ENCODE measurements at places on chromosomes 2 and 18.
A peak's percentile ranks its signal among the peaks of the same experiment; 100 is the strongest.

- DNase-seq: no peak
Measured at GRCh38 chr2:128374711-128375413, 56.2 kb upstream of the HS6ST1 start.

DNA sequence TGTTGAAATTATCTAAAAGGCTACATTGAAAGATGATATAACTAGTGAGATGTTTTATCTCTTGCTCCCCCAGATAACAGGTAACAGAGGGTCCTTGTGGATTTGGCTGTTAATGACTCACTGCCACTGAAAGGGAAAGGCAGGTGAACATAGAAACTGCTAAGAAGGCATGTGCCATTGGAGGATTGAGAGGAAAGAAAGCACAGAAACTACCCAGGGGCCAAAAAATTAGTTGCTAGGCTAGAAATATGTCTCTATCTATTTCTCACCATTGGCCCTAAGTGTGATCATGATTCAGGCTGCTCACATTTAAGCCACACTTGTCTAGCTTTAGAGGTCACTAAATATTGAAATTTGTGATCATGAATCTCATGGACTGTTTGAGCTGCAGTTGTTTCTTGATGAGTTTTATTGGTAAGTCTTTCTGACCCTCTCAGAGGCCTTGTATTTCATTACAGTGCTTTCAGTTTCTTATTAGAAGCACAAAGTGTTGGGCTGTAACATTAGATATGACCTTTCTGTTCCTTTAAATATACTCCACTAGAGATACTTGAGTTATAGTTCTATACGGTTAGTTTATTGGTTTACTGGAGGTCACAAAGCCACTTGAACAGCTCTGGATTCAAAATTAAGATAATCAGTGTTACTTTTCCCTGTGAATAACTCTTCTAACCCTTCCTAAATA, 26.2 kb downstream of the NAB1 start:
- DNase-seq: no peak

DNA sequence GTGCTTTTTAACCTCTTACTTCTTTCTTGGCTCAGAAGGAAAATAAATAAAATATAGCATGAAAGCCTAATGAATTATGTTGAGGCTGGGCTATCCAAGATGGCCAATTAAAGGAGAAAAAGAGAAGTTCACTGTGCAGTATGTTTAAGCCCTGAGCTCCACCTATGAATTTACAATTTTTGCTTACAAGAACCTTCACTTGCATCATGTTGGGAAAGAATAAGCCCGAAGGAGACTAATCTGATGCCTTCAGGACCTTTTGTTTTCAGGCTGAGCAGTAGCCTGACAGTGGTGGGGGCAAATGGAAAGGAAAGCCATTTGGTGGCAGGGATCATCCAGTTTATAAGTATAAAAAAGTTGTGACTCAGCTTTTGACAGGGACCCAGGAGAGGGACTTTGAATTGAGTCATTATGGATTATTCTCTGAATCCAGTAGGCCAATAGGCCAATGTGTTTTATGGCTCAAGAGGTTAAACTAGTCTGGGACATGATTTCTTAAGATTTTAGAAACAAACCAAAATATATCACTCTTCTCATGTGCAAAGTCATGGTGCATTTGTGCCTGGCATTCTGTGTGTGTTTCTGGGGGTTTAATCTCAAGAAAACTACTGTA, 56.9 kb downstream of the E2F6 start:
- no peak for DNase-seq

DNA sequence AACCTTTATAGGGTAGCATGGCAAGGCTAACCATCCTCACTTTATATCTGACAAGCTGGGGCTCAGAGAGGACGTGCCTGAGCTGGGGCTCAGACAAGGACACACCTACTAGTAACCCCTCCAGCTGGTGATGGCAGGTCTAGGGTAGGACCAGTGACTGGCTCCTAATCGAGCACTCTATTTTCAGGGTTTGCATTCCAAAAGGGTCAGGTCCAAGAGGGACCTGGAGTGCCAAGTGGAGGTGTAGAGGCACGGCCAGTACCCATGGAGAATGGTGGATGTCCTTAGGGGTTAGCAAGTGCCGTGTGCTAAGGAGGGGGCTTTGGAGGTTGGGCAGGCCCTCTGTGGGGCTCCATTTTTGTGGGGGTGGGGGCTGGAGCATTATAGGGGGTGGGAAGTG, 1.2 kb upstream of the DES start:
- DNase-seq: no peak

DNA sequence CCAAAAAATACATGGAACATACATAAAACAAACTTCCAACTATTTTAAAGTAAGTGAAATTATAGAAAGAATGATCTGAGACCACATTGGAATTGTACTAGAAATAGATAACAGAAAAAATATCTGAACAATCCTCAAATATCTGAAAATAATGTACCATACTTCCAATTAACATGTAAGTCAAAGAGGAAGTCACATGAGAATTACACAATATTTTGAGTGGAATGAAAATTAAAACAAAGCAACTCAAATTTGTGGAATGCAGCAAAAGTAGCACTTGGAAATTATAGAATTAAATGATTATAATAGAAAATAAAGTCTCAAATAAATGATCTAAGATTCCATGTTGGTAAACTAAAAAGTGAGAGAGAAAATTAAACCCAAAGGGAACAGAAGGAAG, 38.3 kb upstream of the CTIF start:
- no peak for DNase-seq

DNA sequence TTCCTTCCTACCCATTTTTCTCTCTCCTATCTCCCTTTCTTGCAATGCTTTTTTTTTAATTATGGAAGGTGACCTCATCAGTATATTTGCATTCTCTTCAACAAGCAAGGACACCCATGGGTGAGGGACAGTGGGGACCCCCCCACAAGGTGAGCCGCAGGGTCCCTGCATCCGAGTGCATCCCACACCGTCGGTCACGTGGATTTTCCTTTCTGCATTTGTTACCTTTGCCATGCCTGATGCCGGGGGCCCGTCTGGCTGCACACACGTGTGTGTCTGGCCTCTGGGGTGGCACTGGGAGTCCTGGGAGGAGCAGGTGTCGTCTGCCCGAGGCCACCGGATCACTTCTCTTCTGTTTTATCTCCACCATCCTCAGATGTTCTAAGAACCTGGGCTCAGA, 30.1 kb upstream of the SNTG2 start:
- no peak for DNase-seq

DNA sequence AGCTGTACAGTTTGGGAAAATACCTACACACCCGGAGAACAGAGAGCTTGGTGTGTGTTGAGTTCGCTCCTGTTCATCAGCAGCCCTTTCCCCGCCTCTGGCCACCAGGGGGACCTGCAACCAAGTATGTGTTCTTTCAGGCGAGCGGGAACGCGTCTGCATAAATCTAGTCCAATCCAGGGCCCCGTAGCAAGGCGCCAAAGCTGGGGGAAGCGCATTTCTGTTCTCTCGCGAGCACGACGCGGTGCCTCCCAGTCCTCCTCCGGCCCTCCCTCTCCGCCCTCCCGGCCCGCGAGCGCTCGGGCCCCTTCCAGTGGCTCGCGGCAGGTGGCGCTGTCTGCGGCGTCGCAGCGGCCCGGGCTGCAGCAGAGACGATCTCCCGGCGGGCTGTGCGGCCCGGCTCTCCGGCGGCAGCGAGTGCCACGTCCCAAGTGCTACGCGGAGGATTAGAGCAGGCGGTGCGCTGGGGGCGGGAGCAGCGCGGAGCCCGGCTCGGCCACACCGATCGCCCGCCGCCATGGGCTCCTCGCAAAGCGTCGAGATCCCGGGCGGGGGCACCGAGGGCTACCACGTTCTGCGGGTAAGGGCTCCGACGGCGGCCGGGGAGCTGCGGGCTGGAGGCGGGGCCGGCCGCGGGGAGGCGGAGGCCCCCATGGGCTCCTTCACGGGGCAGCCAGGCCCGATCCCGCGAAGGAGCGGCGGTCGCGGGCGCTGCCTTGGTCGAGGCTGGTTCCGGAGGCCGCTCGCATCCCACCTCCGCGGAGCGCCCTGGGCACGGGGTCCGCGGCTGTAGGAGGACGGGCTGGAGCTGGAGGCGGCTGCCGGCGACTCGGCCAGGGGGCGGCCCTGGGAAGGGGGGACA, at the start of gene GORASP2:
Gene GORASP2 (plus strand): TSS at position 430 of the 862 bp plus-strand sequence. CDS start 88 bp downstream, at position 518.
- DNase-seq: peak; percentile 98

DNA sequence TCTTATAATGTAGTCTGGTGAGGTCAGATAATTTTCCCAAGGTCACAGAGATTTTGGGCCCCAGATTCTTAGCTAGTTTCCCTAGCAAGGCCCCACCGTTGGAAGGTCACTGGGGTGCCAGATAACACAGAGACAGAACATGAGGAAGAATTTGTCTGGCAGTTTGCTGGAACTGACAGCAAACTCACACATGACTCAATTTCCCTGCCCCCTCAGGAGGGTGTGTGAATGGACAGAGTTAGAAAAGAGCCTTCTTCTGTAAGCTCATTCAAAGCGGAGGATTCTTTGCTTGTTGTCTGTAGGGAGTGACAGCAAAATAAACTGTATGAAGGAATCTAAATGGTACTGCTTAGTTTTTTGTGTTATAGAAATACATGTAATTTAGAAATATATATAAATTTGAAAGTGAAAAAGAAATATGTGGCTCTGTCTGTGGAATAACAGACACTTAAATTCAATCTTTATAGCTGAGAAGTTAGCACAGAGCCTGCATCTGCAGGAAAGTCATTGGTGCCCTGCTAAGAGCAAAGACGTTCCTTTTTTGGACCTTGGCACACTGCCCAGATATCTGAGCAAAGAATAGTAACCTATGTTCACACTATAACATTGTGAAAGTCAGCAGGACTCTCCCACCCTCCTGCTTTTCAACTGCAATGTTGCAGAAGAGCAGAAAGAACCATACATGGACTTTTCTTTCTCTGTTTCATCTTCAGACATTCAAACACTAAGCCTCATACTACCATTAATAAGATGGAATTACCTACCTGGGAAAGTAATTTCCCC, 2.1 kb downstream of the MDH1 start:
- no peak for DNase-seq

DNA sequence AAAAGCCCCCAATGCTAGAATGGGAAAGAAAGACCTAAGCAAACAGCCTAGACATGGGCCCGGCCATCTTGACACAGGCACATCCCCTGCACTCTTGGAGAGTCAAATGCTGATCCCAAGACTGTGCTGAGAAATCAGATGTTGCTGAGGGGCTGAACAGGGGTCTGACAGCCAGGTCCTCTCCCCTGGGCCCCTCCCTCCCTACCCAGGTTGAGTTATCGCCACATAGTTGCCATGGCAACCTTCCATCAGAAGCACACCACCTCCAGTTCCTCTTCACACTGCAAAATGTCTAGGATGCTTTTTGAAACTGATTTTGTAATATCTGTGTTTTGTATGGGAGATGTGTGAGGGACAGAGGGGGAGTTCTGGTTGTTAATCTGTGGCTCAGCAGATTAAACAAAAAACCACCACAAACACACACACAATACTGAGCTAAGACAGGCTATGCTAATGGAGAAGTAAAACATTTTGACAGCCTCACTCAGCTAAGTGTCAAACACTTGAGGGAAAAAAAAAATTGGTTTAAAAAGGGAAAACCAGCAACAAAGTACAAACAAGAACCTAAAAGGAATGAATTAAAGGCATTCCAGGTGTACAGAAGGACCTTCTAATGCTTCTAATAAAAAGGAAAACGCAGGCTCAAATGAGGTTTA, 88.2 kb downstream of the TMEM163 start:
- no peak for DNase-seq

DNA sequence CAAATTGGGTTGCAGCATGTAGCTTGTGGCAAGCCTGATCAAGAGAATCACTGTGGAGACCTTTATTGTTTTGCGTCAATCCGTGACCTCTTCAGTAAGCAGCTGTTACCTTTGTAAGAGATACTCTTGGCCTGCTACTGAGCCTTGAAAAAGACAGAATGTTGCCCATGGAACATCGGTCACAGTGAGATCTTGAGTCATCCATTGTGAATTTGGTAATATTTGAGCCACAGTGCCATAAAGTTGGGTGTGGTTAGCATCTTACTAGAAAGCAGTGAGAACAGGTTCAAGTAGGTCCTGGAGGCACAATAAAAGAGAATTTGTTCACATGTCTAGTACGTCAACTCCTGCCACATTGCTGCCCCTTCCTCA, 12.7 kb upstream of the EFR3B start:
- no peak for DNase-seq

DNA sequence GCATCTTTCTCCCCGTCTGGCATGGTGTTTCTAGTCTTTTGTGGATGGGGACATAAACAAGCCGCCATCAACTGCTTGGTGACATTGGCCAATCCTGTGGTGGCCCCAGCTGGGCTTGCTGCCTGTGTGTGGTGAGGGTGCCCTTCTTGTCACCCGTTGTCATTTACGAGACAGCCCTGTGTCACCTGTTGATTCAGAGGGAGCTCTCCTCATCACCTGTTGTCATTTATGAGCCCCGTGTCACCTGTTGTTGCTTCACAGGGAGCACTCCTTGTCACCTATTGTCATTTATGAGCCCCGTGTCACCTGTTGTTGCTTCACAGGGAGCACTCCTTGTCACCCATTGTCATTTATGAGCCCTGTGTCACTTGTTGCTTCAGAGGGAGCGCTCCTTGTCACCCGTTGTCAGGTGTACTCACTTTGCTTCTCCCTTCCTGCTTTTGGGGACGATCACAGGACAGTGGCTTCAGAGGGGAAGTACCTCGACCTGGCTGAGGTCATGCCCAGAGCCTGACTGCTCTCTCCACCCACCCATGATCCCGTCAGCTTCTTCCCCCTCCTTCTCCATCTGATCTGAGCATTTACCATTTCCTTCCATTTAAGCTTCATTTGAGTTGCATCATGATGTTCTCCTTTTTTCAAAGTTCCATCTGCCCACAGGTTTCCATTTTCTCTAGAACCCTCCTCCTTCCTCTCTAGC, 29.1 kb downstream of the HPCAL1 start:
- DNase-seq: peak; percentile 60

DNA sequence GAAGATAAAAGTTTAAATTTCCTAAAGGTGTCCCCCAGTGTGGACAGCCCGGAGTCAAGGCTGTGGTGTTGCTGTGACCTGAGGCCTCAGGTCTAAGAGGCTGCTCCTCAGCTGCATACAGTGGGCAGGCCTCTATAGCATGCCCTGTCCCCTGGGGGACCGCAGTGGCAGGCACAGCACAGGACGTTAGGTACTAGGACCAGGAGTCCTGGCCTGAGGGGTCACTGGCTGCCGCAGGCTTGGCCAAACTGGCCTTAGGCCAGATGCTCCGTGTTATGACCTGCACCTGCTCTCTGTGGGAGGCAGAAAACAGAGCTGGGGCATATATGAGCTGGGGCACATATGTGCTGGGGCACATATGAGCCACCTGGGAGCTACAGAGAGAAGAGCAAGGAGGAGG, 21.2 kb upstream of the MAL start:
- DNase-seq: no peak

DNA sequence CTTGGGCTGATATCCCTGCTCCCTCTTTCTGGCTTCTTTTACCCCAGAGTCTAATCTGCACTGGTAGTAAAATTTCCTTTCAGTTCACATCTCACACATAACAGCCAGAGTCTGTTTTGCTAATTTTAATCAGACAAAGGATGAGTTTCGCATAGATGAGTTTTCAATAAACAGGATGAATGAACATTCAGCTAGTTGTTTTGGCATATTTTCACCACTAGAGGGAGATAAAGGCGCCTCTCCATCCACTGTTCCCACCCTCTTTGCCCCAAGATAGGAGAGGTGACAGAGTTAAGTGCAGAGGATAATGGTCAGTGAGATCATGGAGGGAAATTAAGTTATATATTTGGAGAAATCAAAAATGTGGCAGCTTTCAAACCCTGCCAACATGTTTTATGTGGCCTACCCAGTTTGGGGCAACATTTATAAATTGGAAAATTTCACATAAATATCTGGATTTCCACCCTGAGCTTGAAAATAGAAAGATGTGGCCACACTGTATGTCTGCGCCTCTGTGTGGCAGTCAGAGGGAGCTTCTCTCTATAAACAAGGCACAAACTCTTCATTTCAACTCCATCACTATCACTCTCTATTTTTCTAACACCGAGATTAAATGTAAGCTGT, 48.5 kb upstream of the DTNA start:
- DNase-seq: no peak

- no peak for DNase-seq
Measured at GRCh38 chr2:138060301-138060635, 96.0 kb downstream of the HNMT start.
